ENCODE measurements at places on chromosomes 3 and 15.

- DNase-seq, result no peak
These were observed 48.1 kb downstream of the IQSEC1 start for GRCh38 chr3:13025090-13025489.

- DNase-seq, result no peak
These were observed 15.5 kb upstream of the LOXL1 start for GRCh38 chr15:73910522-73911303.

DNA sequence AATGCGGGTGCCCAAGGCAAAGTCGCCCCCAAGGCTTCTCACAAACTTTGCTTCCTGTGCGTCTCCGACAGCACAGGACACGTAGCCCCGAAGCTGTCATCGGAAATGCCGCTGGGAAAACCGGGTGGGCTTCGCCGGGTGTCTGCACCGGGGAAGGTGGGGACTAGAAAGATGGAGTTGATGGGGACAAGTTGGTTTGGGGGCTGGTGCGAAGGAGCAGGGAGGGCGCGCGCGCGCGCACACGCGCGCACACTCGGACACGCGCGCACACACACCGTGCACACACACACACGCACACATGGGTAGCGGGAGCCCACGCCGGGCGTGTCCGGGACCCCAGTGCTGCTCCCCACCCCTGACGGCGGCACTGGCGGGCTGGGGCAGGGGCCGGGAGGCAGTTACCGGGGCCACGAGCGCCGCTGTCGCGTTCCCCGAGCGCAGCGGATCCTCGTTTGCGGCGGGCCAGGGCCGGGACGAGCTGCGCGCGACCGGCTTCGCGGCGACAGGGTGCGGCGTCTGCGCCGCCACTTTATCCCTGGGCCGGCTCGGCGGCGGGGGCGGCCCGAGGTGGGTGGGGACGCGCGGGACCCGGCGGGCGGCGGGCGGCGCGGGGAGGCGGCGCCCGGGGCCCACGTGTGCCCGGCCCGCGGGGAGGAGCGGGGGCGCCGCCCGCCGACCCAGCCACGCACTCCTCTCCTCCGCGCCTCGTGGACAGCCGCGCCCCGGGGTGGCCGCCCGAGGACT lies 539 bp upstream of the MGLL start:
- DNase-seq, result no peak

DNA sequence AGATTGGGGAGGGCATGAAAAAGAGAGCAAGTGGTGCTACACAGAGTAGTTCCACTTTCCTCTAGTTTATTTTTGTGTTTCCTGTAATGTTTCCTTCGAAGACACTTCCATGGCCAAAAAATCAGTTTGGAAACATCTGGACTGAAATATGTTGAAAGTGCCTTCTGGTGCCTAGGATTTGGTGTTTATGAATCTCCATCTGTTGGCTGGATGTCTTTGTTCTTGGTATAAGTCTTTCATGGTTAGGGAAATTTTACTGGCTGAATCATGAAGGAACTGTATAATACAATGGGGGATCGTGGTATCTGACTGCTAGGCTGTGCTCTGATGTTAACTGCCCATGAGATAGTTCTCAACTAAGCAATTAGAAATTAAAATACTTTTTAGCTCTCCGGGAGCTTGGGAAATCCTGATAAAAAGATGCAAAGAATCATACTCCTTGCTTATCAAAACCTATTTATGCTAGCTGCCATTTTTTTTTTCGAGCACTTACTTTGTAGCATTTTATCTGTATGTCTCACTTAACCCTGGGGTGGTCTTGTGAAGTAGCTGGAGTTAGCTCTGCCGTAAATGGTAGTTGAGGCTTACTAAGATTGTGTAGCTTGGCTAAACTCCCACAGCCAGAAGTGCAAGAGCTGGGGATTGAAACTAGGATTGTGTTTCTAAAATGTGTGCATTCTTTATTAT lies 21.9 kb downstream of the AKAP13 start:
- DNase-seq, result no peak

GRCh38 chr3:171384101-171384891 lies 75.9 kb downstream of the TNIK start:
- no peak for DNase-seq

DNA sequence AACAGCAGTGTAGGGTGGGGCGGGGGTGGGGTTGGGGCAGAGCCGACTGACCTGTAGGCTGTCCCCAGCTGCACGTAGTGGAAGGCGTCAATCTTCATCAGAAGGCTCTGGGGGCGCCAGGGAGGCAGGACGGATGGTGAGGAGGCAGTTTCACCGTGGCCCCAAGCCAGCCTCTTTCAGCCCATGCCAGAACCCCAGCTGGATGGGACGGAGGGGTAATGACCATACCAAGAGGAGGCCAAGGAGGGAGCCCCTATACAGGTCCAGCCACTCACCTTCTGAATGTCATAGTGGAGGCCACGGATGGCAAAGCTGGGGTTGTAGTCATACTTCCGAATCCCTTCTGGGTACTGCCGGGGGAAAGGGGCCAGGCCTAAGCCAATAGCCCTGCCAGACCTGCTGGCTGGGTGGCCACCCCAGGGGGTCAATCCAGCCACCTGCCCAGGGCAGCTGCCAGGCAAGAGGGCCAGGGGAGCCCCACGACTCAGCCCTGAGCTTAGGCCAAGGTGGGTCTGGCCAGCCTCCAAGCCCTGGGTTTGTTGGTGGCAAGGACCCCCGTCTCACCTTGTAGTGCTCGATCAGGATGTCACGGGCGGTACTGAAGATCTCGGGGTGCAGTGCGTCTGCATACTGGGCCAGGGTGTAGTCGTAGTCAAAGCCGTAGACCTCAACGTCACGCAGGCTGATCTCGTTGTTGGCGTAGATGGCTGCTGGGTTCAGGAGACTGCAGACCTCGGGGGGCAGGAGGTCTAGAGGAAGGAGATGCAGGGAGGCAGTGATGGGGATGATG lies 4.9 kb downstream of the NT5DC2 start:
- no peak for DNase-seq

GRCh38 chr3:129628169-129628522 lies 21.7 kb upstream of the PLXND1 start:
- no peak for DNase-seq

- no peak for DNase-seq
These were observed 1.4 kb downstream of the EPHB3 start for GRCh38 chr3:184562878-184563560.

DNA sequence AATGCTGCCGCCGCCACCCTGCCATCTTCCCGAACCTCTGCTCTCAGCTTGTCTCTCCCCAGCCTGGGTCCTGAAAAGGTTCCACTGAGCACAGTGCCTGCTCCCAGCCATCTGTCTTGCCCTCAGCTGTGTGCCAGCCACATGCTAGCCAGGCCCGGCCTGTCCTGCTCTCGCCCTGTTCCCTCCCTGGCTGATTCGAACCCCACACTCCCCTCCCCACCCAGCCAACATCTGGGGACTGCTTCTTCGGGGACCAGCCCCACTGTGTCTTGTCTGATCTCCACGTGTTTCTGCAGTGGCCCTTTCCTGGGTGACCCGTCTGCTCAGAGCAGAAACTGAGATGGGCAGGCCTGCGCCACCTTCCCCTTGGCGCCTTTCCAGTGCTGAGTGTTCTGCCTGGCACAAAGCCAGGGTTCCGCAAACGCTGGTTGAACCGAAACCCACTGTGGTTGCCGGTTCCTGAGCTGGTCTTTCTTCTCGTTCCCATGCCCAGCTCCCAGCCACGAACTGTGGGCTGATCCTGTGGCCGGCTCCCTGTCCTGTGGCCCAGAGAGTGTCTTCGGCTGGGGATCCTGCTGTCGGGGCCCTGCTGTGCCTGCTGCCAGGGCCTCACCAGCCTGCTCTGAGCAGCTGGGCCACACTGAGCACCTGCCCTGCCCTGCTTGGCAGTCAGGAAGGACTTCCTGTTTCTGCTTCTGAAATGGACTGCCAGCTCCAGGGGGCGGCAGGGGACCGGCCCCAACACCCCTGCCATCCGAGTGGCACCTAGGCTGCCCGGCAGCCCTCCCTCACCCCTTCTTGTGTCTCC lies 62.7 kb upstream of the KLF13 start:
- no peak for DNase-seq

DNA sequence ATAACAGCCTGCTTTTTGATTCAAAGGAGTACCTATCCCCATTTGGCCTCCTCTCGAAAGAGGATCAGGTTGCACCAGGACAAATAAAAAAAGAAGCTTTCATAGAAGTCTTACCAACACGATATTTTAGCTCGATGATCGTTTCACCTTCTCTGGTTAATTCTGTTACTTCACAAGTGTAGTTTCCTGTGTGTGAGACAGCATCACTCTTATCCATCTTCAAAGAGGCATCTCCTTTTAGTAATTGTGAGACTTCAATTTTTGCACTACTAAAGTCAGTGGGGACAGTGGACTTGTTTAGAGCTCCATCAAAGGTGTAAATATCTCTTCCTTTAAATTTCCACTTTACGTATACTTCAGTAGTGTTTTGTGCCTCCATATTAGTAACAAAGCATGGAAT lies 11.0 kb downstream of the CD47 start:
- DNase-seq, result no peak

DNA sequence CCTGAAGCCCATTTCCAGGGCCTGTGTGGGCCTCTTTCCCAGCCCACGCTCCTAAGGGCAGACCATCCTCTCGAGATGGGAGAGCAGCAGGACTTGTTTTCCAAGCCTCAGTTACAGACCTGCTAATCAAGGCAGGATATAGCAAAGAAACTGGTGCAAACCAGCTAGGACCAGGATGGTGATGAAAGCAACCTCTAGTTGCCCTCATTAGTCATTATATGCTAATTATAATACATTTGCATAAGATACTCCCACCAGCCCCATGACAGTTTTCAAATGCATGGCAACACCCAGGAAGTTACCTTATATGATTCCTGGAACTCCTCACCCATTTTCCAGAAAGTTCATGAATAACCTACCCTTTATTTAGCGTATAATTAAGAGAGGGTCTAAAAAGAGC lies 34.4 kb upstream of the TRH start:
- no peak for DNase-seq

DNA sequence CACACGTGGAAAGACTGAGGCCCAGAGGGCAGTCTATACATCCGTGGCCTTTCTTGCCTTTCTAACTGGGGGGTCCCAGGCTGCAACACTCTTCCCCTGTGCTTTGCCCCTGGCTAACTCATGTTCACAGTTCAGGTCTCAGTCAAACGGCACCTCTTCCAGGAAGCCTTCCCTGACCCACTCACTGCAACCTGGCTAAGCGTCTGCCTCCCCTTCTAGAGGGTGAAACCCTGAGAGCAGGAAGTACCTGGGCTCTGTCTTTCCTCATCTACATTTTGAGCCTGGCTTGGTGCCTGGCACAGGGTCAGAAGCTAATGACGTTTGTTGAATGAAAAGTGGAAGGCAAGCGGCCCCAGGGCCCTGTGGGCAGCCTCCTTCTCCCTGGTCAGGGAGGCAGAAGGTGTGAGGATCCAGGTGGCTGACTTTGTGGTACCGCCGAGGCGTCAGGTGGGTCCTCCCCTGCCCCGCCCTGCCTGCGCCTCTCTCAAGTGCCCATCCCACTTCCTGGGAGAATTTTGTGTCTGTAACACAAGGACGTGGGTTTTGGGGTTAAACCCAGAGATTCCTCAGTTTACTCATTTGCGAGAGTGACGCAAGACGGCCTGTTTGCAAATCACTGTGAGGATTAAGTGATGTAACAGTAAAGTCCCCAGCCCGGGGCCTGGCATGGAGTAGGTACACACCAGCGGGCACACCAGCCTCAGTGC lies 32.1 kb downstream of the DNASE1L3 start:
- no peak for DNase-seq

DNA sequence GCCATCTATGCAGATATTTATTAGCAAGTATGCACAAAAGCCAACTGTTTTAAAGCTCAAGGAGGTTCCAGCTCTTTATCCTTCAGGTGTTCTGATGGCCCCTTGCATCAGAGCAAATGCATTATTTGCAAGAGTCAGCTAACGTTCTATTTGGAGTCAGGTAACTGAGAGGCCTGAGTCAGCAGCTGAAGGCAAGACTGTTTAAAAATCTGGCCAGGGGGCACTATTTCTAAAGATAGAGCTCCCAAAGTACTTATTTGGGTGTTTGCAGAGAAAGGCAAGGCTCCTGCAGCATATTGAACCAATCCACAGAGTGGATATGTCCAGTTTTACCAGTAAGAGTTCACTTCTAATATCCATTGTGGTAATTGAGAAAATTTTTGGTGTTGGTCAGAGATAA lies 146.1 kb downstream of the LRTM1 start:
- DNase-seq, result no peak

DNA sequence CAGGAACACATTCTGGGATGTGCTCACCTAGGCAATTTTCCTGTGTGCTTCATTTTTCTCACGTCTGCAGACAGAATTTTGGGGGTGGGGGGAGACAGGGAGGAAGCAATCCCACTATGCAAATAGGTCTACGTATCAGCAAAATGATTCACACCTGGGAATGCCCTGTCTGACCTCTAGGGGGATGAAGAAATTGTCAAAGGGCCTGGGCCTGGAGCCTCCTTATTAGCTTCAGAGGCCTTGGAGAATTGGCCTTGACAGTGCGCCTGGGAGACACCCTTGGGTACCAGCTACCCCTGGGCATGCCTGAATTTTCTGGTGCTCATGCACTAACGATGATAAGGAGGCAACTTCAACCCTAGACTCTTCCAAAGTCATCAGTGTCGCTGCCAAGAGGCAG lies 207.5 kb downstream of the CADPS start:
- DNase-seq, result no peak

DNA sequence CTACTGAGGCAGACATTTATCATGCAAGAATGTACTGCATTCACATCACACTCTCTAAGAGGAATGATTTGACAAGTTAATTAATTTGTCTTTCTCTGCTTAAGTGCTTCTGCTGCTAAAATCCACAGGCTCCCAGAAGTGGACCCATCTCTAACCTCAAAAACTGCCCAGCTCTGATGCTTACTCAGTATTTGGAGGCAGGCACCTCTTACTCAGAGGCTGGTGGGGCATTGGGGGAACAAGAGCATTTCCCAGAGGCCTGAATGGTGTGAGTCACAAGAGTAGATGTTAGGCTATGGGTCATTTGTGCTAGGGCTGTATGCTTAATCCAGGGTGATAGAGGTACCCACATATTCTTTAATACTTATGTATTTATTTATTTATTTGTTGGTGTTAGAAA lies 34.4 kb upstream of the HCN4 start:
- no peak for DNase-seq

- DNase-seq, result no peak
These were observed 122.3 kb downstream of the ATP1B3 start for GRCh38 chr3:141998669-141999290.

- no peak for DNase-seq
These were observed 1062.9 kb upstream of the EPHA6 start for GRCh38 chr3:95751509-95751908.

- DNase-seq, result no peak
These were observed 145.3 kb upstream of the NPHP3 start for GRCh38 chr3:132867526-132867925.

GRCh38 chr15:67509918-67510317 lies 11.0 kb upstream of the C15orf61 start:
- DNase-seq, result no peak

GRCh38 chr15:89172921-89173320 lies 48.5 kb downstream of the RLBP1 start:
- no peak for DNase-seq

DNA sequence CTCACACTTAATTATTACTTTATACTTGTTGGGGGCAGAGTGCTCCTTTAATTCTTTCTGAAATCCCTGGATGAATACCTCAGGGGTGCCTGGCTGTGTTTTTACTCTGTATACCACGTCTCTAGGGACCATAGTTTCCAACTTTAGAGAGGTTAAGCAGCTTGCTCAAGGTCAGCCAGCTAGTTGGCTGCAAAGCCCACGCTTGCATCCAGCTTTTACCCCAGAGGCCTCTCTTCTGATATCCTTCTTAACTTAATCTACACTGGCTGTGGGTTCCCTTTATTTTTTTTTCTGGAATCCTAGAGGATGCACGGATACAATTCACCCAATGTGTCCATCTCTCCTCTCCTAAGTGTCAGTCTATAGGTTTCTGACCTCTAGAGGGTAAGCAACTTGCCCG lies 1.4 kb downstream of the PDZRN3 start:
- no peak for DNase-seq

All from GM19239 (cell line).